ENCODE measurements at places on chromosomes 4 and X. TPM values are rescaled to one million over a fixed set of nuclear protein-coding genes. Genes with fewer than 3 reads are reported as not detected.

- no peak for DNase-seq
Observed at GRCh38 chrX:44152852-44153251, 179.7 kb upstream of the NDP start.

GRCh38 chr4:107714256-107714655 lies 5.8 kb downstream of the PAPSS1 start:
- peak; percentile 7 for DNase-seq

- no peak for DNase-seq
Observed at GRCh38 chrX:10509397-10509796, 111.0 kb downstream of the MID1 start.

DNA sequence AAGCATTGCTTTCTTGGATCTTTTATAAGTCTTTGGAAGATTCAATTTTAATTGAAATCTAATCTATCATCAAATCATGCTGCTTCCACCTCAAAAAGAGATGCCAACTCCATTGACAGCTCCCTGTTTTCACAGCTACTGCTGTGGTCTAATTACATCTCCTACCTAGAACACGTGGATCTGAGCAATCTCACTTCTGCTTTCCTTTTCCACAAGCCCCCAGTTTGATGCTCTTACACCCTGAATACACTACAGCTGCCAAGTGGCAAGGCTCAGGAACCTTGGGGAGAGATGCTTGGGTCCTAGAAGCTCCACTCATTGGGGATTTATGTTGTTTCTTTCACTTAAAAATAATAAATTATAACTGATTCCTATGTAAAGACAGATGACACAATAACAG lies 172.0 kb downstream of the CFAP299 start:
- DNase-seq: no peak

DNA sequence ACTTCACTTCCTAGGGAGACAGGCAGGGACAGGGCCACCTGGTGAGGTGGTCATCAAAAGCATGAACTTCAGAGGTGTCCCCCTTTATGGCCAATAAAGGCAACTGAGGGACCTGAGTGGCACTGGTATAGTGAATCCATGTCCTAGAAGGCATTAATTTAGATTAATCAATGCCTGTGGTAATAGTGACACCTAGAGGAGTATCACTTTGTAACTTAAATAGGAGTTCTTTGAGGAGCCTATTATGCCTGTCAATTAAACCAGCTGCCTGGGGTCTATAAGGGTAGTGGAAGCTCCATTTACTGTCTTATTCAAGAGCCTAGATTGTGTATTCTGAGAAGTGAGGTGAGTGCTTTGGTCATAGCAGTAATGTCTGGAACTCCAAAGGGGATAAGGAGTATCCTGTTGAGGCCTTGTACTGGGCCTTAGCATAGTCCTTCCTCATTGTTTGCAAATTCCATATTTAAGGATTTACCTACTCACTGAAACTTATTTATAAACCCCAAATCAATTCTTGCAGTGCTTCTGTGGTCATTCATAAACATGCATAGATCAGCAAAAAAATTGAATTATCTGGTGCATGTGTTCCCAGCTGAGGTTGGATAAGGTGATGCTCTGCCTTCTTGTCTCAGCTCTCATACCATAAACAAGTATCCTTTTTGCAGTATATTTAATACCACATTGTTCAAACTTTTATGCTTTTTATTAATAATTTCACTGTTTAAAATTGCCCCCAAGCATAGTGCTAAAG lies 213.8 kb upstream of the RADX start:
- DNase-seq: no peak

GRCh38 chrX:50183891-50184290 lies 16.9 kb downstream of the AKAP4 start:
- DNase-seq: no peak

SPANXA1 gene
- 69.2 TPM for total RNA-seq

GRCh38 chrX:13265111-13265510 lies 54.7 kb downstream of the ATXN3L start:
- peak; percentile 44 for DNase-seq

- no peak for DNase-seq
Observed at GRCh38 chrX:121456315-121456714, 408.9 kb downstream of the GLUD2 start.

- no peak for DNase-seq
Observed at GRCh38 chr4:23169608-23170311, 477.0 kb downstream of the GBA3 start.

AVPR2 gene
- total RNA-seq: not detected

- no peak for DNase-seq
Observed at GRCh38 chr4:132530861-132531260, 618.2 kb upstream of the PCDH10 start.

DNA sequence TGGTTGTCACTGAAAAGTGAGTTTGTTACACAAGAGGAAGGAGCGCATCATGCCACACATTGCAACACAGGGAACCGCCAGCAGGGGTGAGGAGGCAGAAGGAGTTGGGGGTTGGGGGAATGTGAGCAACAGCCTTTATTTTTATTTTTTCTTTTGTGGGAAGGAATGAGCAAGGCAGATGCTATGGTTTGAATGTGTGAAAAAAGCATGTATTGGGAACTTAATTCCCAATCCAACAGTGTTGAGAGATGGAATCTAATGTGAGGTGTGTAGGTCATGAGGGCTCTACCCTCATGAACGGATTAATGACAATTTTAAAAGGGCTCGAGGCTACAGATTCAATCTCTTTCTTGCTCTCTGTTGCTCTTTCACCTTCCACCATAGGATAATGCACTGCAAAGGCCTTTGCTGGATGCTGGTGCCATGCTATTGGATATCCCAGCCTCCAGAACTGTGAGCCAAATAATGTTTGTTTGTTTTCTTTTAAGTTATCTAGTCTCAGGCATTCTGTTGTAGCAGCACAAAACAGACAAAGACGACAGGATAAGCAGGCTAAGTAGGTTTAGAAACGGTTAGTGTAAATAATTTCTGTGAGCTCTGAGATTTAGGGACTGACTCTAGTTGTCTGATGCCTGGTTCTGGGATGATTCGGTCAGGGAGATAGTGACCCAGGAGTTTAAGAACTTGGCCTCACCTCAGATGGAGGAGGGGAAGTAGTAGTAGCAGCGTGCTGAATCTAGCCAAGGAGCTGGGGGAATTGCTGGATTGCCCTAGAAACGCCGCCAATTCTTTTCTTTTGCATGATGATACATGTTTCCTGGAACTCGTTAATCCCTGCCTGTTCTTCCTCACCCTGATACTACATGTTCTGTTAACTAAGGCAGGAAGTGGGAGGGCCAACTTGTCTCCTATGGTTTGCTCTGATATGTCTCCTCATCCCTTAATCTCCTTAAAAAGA lies 156.6 kb upstream of the CTSO start:
- DNase-seq: peak; percentile 17

AFF2 gene
- 1.7 TPM for total RNA-seq

DCLK2 gene
- 4.1 TPM for total RNA-seq

DNA sequence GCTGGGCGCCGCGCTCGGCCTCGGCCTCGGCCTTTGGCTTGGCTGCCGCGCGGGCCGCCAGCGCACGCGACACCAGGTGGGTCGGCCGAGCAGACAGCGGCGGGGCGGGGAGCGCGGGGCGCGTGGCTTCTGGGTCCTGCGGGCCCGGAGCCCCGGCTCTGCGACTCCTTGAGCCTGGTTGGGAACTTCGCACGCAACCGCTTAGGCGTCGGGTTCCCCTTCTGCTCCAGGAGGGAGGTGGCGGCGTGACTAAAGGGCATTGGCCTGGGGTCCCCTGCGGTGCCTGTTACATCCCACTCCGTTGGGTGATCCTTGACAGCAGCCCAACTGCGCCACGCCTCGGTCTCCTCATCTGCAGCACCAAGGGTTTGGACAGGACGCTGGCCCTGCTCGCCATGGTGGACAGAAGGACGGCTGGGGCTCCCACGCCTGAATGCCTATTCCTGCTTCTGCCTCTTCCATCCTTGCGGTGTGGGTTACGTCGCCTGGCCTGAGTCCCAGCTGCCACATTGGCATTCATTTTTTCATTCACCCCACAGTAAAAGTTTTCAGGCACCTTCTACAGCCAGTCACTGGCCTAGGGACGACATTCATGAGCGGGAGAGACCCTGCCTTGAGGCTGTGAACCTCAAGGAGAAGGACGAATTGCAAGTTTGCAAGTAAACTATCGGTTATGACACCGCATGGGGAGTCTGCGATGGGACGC lies 631 bp downstream of the EVC start:
- DNase-seq: peak; percentile 78

GRCh38 chr4:172055046-172055445 lies 241.8 kb downstream of the GALNTL6 start:
- no peak for DNase-seq

LNX1 gene
- 5.0 TPM for total RNA-seq

DNA sequence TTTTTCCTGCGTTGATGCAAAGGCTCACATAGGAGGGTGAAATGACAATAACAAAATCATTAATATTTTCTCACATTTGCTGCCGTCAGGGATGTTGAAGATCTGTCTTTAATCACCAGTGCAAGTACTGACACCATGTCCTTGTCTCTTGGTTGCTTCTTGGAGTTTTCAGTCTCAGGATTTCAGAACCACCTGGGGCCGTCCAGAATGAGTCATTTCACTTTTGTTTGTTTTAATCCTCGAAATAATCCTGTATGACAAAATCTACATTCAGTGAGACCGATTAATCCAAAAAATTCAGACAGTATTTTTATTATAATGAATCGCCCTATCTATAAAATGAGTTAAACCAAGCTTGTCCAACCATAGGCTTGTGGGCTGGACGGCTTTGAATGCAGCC lies 47.2 kb downstream of the NEIL3 start:
- DNase-seq: peak; percentile 9

USP53 gene
- total RNA-seq: 11.9 TPM

GNL3L gene
- total RNA-seq: 34.4 TPM

DNA sequence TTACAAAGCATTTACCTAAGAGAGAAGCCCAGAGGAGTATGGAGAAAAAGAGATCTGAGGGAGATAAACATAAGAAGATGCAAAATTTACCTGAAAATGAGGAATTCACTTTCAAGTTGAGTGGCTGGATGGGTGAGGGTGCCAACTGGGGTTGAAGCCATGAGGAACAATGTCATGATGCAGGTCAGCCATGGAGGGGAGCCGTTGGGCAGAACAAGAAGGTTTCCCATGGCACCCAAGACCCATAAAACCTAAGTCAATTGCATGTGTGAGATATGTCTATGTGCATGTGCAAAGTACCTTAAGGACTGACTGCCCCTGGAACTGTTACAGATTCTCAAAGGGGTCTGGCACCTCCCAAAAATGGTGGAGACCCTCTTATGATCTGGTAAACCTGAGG lies 46.6 kb upstream of the PRRG1 start:
- DNase-seq: peak; percentile 5

Data from RPMI7951 (cell line).